ENCODE measurements at places on chromosomes 1 and 21.

DNA sequence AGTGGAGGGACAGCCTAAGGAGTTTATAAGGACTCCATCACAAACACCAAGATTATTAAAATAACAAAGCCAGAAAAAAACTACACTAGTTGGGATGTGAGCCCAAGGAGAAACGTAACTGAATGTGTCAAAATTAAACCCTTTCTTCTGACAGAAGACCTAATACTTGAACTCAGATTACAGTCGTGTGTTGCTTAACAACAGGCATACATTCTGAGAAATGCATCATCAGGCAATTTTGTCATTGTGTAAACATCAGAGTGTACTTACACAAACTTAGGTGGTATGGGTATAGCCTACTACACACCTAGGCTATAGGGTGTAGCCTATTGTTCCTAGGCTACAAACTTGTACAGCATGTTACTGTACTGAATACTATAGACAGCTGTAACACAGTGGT, 23.4 kb downstream of the DSTYK start:
- DNase-seq, result no peak

GRCh38 chr1:236429715-236430274, 35.7 kb downstream of the EDARADD start:
- DNase-seq, result no peak

DNA sequence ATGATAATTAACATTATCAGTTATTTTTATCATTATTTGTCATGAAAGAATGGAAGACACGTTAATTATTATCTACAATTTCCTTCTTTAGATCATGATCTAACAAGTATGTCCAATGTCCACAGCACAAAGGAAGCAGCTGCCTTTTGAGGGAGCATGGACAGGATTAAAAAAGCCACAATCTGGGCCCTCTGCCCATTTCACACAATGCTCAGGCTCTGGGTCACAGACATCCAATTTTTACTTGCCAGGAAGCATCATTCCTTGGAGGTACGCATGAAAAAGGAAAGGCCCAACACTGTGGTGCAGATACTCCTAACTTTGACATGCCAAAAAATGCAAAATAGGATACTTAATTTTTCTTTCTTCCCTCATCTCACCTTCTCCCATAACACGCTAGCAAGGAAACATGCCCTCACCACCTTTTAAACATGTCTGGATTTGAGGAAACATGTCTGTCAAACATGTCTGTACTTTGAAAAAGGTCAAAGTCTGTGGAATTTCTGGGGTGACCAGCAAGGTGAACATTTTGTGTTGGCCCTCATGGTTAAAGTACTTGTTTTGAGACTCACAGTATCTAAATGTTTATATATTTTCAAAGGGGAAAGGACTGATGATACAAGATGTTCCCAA, 40.0 kb downstream of the GADD45A start:
- DNase-seq, result no peak

DNA sequence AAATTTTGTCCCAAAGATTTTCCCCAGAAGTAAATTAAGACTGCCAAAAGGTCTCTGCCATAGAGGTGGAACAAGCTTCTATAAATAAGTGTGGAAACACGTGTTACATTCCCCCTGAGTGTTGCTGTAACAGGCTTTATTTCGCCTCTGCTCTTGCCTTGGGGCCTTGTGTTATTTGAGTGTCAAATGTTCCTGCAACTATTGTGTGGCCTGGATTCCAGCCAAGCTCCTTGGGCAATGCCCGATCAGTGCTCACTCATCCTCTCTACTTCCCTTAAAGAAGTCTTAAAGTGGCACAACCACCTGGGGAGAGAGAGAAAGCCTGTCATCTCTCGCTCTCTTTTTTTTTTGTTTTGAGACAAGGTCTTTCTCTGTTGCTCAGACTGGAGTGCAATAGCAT, 156.7 kb downstream of the NR5A2 start:
- no peak for DNase-seq

GRCh38 chr1:18676332-18676781, 45.7 kb downstream of the PAX7 start:
- no peak for DNase-seq

GRCh38 chr1:51234721-51235425, 1.2 kb upstream of the RNF11 start:
- peak; percentile 21 for DNase-seq

Data from NCI-H1417 treated with DMSO at 0.1 percent for 48 hours (cell line).